CD4-positive, alpha-beta T cell (primary cell): ENCODE measurements at places on chromosomes 6 and 20.

DNA sequence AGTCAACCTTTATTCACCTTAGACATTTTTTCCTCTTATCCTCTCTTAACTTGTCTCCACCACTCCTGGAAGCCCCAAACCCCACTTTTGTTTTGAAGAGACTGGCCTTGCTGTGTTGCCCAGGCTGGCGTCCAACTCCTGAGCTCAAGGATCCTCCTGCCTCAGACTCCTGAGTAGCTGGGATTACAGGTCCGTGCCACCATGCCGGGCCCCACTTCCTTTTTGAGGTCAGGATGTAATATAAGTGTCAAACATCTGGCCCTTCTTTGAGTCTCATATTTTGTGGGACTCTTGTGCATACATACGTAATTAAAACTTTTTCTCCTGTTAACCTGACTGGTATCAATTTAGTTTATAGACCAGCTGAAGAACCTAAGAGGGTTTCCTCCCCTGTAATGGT, 1.4 kb upstream of the CDK19 start:
- peak; percentile 15 for DNase-seq

GRCh38 chr6:7042056-7042653, 65.6 kb upstream of the RREB1 start:
- no peak for DNase-seq

GRCh38 chr20:52985687-52986086, 13.5 kb downstream of the TSHZ2 start:
- no peak for DNase-seq

GRCh38 chr6:33414592-33415271, 3.2 kb downstream of the CUTA start:
- no peak for DNase-seq

GRCh38 chr20:37452236-37452635, 68.8 kb upstream of the NNAT start:
- DNase-seq, result no peak

- peak; percentile 14 for DNase-seq
Observed at GRCh38 chr20:32969356-32970114, 34.7 kb downstream of the SUN5 start.

- DNase-seq, result peak; percentile 57
Observed at GRCh38 chr6:46011188-46012085, 4.2 kb downstream of the CLIC5 start.

DNA sequence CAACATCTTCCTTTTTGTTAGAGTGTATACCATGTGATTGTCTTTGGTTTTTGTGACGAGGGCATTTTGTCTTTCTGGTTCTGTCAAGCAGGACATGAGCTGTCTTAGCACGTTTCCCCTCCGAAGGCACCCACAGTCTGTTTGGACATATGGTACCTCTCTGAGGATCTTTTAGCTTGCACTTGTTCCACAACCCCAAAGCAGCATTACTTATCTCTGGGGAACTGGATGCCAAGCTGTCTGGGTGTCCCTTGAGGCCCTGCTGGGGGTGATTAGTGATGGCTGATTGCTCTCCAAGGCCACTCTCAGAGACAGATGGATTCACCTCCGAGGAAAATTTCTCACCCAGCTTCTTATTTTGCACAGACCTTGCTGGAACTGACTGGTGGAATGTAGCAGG, 445.0 kb upstream of the CHD6 start:
- DNase-seq, result no peak
